ENCODE measurements at places on chromosomes 5 and 9.

DNA sequence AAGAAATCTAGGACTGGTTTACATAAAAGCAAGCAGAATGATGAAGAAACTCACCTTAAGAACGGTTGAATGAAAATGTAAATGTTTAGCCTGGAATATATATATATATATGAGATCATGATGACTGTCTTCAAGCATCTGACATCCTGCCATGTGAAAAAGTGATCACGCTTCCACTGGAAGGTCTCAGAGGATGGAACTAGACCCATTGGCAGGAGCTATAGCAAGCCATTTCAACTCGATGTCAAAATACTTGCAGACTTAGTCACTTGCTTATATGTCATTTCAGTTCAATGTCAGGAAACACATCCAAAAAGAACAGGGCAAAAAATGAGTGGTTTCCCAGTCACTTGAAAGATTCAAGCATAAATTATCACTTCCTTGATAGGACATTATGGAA, 22.2 kb upstream of the TMEM161B start:
- DNase-seq, result no peak

DNA sequence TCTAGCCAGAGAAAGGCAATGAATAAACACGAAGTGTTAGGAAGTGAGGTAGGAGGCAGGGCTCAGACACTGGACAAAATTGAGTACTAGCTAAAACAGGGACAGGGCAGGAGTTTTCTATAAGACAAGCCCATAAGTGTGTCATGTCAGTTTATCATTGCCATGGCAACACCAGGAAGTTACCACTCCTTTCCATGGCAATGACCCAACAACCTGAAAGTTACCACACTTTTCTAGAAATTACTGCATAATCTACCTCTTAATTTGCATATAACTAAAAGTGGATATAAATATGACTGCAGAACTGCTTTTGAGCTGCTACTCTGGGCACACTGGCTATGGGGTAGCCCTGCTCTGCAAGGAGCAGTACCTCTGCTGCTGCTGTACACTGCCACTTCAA, 442.5 kb upstream of the COX7C start:
- DNase-seq, result no peak

DNA sequence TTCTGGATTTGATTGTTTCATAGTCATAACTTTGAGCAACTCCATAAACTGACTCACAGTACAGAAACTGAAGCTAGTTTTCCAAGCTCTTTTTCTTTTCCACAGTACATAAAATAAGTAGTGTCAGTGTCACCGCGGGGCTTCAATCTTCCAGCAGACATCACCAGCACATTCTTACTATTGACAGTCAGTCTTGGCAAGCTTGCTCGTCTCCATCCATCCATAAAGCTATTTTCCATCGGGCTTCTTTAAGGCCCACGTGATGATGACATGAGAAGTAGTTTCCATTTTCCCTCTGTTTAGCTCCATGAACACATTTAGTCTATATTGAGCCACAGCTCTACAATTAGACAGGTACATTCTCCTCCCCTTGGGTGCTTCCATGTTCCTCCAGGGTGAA, 443.4 kb downstream of the KDM4C start:
- DNase-seq, result no peak

- no peak for DNase-seq
These were observed 1.4 kb upstream of the DNAJA1 start for GRCh38 chr9:33023661-33024060.

DNA sequence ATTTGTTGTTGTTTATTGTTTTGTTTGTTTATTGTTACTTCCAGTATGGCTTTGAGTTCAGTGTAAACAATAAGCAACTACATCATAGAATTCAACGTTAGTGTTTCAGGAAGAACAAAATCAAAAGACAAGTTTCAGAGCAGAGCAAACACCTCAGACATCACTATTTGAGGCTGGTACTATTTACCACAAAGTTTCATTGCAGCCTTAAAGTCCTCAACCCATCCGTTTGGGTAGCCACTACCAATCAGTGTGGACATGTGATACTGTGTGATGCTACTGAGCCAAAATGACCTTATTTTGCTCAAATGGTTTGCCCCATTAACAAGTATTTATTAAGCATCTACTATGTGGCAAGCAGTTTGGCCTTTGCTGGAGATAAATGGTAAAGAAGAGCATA, 458.5 kb upstream of the PTGER4 start:
- DNase-seq, result no peak

Data from stimulated activated CD8-positive, alpha-beta memory T cell treated with anti-CD3 and anti-CD28 coated beads, Interleukin-12 subunit alpha, Interleukin-12 subunit beta, amount 100 ng/mL, for 1 hour (primary cell).